NCI-H510A (cell line): ENCODE measurements at places on chromosomes 7 and 10.

GRCh38 chr10:116098411-116099022 is 174.5 kb downstream of the GFRA1 start:
- no peak for DNase-seq

DNA sequence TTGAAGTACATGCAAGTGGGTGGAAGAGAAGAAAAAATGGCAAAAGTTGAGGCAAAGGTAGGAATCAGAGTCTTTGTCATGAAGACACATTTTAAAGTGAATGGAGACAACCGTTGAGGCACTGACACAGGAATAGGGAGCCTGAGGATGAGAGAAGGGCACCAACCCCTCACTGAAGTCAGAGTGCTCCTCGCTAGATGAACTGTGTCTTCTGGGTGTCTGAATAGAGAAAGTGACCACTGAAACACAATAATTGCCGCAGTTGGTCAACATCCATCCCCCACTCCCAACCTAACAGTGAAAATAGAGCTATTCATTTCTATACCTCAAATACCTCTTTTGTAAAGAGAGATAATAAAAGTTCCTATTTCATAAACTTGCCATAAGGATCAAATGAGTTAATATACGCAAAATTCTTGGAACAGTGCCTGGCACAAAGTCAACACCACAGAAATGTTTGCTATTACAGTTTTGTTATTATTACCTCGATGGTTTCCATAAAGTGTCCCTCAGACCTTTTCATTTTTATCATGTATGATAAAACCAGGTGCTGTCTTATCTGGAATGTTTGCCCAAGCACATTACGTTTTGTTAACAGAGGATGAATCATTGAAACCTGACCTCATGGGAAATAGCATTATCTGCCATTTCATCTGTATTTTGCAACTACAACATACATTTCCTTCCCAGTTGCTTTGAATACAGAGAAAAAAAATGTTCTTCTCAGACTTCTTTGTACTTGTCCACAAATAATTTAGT is 61.8 kb upstream of the SP4 start:
- DNase-seq = peak; percentile 14

GRCh38 chr10:90784771-90785170 is 73.1 kb downstream of the HTR7 start:
- no peak for DNase-seq

DNA sequence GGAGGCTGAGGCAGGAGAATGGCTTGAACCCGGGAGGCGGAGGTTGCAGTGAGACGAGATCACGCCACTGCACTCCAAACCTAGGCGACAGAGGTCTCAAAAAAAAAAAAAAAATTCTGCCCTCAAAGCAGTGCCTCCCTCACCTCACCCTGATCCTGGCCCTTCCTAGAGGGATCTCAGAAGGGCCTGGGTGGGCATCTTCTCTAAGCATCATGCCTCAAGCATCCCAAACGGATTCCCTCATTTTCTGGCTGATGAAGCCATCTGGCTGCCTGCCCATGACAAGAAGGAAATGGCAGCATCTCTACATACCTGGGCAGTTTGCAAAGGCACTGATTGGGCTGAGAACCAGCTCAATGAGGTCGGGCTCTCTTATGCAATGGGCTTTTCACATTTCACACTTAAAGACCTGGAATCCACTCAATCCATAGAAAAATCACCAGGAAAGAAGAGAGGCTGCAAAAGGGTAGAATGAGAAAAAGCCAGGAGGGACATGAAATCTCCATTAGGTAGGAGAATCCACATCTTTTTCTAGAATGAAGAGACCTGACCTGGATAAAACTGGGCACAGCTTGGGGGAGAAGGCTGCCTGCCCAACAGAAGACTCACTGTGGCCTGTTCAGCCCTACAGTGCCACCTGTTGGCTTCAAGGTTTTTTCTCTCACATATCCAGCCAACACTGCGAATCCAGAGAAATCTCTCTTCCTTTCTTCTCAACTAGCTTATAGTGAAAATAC is 48.1 kb downstream of the PDLIM1 start:
- DNase-seq = no peak

GRCh38 chr7:142188846-142189245 is 69.0 kb downstream of the PRSS58 start:
- no peak for DNase-seq

DNA sequence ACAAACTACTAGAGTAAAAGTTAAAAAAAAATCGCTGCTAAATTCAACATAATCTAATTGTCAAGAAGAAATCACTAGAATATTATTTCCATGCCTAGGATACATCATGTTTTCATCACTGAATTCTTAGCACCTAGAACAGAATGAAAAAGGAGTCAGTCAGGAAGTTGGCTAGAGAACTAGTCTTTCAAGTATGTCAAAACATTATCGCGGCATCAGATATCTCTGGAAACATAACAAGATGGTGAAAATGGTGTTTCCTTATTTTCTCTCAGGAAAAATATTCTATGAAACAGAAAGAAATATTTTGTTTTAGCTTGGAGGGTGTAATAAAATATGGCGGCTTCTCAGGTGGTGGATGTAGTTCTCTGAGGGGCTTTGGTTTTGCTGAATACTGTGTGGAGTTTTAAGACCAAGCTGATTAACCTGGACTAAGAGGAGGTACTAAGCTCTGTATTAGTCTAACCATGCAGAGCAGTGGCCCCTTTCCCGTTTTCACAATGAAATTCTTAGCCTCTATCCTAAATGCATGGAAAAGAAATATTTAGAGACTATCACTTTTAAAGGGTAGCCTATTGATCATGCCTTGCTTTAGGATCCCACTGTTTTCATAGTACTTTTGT is 205.6 kb downstream of the MDFIC start:
- no peak for DNase-seq

- no peak for DNase-seq
Measured at GRCh38 chr7:68216051-68216450, 1219.4 kb downstream of the TYW1 start.

DNA sequence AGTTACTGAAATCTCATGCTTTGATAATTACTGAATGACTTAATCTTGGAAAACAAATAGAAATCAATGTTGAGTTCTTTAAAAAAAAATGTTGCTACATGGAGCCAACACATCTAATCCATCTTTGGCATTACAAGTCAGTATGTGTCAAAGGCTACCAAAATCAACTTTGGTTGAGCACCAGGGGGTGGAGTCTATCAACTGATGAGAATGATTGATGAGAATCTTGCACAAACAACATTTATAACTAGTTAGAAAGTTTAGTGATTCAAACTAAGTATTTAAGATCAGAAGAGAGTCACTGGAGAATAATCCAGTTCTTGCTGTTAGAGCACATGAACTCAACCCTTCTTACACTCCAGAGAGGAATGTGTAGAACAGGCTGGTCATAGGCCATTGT is 70.5 kb upstream of the LRRC17 start:
- no peak for DNase-seq

DNA sequence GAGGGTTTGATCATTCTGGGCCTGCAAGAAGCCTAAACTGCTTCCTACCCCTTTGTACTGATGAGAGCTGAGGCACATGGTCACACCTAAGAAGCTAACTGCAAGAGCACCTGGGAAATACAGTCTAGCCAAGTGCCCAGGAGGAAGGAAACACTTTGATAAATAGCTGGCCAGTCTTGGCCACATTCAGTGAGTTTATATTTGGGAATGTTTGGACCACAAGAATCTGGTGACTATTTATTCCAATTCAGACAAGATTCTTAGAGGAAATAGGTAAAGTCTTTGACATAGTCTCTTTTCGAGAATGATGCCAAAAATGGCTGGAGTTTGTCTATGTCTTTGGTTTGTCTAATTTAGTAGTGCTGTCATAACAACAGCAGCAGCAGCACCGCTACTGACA is 213.6 kb downstream of the KIF20B start:
- DNase-seq = no peak

DNA sequence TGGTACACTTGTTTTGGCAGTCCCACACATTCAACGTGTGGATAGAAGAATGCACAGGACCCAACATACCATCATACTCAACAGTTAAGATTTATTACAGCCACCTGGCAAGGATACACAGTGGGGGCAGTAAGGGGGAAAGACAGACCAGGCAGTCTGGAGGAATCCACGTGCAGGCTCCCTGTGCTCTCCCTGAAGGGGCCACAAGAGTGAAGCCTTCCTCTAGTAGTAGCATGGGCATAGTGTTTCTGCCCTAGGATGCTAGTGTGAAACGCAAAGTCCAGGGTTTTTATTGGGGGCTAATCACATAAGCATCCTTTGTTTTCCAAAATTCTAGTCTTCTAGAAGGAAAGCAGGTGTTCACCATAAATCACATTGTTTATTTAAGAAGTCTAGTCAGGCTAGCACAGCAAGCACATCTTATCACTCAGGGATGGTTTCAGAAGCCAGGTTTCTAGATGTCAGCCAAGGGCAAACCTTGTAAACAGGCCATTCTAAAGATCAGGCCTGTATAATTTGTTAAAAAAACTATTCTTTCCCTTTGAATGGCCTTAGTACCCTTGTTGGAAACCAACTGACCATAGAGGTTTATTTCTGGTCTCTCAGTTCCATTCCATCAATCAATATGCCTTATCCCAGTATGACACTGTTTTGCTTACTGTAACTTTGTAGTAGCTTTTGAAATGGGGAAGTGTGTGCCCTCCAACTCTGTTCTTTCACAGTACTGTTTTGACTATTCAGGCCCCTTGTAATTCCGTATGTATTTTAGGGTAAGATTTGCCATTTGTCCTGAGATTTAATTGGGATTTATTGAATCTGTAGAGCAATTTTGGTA is 12.4 kb upstream of the TFAM start:
- DNase-seq = no peak

DNA sequence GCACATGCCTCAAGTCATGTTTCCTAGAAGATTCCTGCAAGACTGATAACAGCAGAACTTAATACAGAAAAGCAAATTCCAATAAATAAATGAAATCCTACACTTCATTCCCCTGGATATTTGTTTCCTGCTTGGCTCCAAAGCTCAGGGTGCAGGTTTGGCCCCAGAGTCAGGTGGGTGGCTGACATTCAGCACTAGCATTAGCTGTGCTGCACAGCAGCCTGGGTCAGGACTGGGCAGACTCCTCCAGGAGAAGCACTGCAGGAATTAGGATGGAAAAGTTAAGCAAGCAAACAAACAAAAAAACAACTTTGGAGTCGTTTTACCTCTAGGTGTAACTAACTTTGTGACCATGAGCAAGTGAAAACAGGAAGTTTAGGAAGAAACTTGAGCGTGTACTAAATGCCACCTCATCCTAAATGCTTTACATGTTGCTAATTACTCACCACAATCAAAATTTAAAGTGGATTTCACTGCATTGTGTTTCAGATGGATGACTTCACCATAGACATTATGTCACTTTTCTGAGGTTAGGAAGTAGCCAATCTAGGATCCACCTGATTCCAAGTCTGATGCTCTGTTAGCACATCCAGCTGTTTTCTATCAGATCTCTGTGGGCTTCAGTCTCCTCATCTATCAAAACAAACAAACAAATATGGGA is 239.4 kb downstream of the C7orf25 start:
- no peak for DNase-seq

DNA sequence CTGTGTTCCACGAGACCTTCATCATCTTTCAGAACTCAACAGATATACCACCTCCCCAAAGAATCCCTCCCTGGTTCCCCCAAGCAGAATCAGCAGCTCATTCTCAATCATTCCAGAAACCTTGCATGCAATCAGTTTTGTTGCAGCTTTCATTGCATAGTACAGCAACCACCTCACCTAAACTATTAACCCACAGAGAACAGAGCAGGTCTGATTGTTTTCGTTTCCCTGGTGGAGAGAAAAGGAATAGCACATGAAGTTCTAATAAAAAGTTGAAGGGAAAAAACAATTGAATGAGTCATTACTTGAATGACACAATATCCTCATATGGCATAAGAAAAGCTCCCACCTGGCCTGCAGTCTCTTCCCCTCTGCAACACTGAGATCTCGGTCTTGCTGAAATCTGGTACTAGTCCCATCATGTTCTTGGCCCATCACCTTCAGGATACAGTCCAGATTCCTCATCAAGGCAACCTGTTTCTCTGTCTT is 147.1 kb upstream of the GDF10 start:
- DNase-seq = no peak
